Activated CD4-positive, alpha-beta T cell treated with anti-CD3 and anti-CD28 coated beads, Interleukin-2, amount 50 U/mL, for 4 hours (primary cell): ENCODE measurements at places on chromosomes 3 and 15.

DNA sequence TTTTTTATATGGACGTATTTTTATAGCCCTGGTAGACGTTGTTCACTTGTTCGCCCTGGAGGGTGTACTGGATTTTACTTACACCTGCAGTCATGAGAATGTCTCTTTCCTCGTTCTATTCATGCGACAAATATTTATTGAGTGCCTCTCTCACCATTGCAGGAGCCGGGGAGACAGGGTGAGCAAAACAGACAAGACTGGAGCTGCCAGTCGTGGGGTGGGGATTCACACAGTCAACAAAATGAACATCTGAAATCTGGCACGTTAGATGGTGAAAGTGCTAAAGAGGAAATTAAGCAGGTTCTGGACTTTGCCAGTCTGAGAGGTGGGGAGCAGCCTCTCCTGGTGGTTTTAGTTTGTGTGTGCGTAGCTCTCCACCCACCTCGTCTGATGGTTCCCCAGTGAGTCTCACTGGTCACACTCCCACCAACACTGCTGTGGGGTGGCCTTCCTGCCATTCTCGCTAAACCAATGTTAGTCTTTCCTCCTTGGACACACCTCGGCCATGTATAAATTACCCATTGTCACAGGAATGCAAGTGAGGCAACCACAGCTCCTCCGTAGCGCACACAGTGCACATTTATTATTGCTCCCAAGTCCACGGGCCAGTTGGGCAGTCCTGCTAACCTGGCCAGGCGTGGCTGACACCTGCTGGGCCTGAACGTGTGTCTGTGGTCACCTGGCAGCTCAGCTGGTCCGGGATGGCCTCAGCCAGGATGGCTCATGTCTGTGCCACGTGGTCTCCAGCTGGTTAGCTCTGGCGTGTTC, 31.5 kb downstream of the FBLN2 start:
- DNase-seq: no peak

- DNase-seq: no peak
Observed at GRCh38 chr3:72109327-72110259, 324.6 kb upstream of the PROK2 start.

GRCh38 chr3:43256714-43257461, 29.5 kb upstream of the SNRK start:
- DNase-seq: no peak

DNA sequence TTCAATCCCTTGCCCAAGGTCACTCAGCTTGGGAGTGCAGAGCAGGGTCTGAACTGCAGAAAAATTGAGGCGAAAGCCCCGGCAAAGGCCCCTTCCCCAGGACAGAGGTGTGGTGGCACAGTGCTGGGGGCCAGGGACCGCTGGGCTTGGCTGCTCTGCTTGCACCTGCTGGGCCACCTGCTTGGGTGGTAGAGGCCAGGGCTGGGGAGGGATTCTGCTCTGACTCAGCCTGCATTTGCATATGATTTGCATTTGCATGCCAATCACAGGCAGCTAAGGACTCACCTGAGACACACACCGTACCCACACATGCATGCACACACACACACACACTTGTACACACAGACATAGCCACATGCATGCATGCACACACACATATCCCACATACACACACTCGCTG, 9.9 kb downstream of the GRM2 start:
- no peak for DNase-seq

DNA sequence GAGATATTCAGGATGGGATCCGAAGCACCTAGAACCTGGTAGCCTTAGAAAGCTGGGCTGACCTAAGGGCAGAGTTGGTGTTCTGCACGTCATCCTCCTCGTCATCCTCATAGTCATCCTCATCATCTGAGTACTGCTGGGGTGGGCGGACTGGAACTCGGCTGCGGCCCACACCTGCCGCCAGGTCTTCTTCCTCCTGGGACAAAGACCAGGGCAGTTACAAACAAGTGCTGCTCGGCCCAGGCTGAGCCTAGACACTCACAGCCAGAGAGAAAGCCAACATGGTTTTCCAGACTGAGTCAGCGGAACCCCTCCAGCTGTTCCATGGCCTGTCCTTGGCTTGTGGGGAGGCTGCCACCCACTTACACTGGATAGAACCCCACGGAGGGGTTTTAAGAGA, 40.5 kb downstream of the SEMA3G start:
- no peak for DNase-seq

- no peak for DNase-seq
Observed at GRCh38 chr15:36591536-36592411, 12.3 kb downstream of the CDIN1 start.

DNA sequence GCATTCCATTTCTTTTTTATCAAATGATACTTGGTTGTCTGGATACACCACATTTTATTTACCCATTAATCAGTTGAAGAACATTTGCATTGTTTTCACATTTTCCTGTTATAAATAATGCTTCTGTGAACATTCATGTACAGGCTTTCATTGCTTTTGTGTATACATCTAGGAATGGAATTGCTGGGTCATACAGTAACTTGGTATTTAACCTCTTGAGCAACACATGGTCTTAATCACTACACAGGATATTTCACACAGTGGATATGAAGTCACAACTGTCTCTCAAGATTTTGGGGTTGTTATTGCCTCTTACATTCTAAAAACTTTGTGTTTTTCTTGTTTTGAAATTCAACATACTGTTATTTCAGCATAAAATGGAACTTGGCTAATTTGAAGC, 48.2 kb downstream of the C3orf85 start:
- no peak for DNase-seq

- no peak for DNase-seq
Observed at GRCh38 chr3:136653628-136654027, 98.5 kb downstream of the STAG1 start.

DNA sequence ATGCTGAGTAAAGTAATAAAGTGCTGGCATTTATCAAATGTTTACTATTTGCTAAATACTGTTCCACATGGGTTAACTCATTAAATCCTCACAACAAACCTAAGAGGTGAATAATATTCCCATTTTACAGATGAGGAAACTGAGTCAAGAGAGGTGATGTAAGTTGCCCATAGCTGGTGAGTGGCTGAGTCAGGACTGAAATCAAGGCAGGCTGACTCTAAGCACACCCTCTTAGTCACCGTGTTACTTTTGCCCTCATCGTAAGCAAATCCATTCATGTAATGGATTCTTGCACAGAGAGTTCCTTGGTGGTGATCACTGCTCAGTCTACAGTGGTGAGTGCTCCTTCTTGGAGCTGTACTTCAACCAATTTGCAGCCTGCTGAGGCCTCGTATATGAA, 28.9 kb upstream of the PTX3 start:
- DNase-seq: no peak

DNA sequence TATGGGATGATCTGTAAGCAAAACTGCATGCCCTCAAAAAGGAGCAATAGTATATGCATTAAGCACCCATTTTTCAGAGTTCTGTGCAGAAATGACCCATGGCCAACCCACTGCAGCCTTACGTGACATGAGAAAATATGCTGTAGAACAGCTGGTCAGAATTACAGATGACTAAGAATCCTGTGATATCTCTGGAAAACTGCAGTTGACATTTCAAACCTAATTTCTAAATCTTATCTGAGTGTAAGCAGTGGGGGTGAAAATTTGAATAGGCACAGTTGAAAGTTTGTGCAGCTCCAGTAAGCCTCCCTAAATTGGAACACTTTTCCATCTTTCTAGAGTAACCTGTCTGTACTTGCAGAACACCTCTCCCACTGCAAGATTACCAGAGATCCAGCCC, 28.7 kb upstream of the COL6A6 start:
- no peak for DNase-seq

GRCh38 chr3:105399611-105400010, 32.9 kb downstream of the ALCAM start:
- DNase-seq: no peak

GRCh38 chr15:70530503-70530902, 232.9 kb downstream of the UACA start:
- no peak for DNase-seq

- no peak for DNase-seq
Observed at GRCh38 chr3:188646592-188646991, 492.6 kb downstream of the LPP start.

- DNase-seq: no peak
Observed at GRCh38 chr3:119918992-119919933, 137.4 kb downstream of the NR1I2 start.

- DNase-seq: no peak
Observed at GRCh38 chr3:156741935-156742334, 67.5 kb downstream of the TIPARP start.

DNA sequence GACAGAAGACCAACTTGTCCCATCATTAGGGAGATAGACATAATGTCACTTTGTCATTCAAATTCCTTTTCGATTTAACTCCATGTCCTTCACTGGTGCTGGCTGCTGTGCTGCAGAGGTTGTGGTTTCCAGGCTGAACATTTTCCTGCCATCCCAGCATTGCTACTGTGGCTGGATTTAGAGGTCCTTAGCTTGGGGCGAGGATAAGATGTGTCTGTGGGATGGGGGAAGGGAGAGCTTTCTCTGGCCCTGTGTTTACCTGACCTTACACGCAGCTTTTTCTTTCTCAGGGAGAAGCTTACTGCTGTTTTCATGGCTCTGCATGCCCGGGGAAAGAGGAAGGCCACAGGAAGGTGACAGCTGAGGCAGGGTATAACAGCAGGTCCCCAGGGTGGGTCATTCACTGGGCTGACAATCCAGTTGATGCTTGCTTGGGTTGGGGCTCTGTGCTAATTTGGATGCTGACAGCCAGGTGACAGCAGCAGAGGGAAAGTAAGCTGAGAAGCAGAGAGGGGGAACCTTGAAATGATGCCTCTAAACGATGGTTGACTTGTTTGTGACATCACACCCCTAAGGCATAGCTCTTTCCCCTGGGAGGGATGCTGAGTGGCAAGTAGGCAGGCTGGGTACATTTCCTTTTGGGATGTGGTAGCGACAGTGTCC, 326.9 kb upstream of the CTNNB1 start:
- DNase-seq: no peak

DNA sequence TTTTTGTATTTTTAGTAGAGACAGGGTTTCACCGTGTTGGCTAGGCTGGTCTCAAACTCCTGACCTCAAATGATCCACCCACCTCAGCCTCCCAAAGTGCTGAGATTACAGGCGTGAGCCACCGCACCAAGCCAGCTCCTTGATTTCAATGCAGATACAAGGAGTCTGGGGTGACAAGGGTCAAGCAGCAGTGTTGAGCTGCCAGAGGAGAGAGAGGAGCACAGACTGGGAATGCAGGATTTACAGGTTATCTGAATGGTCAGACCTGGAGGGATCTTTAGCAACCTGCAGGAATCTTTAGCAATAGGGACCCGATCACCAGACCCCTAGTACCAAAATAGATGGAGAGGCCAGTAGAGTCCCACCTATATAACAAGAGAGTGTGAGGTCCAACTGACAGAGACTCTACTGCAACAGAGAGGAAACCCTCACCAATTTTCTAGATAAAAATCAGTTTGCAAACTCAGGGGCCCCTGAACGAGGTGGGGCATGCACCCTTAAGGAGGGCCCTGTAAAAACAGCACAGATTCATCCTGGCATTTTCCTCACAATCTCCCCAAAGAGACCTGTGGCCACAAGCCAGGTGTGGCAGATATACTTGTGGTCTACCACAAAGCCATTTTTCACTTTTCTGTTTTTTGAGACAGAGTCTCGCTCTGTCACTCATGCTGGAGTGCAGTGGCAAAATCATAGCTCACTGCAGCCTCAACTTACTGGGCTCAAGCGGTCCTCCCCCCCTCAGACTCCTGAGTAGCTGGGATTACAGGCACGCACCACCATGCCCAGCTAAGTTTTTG, 10.7 kb upstream of the SHISA5 start:
- DNase-seq: no peak

DNA sequence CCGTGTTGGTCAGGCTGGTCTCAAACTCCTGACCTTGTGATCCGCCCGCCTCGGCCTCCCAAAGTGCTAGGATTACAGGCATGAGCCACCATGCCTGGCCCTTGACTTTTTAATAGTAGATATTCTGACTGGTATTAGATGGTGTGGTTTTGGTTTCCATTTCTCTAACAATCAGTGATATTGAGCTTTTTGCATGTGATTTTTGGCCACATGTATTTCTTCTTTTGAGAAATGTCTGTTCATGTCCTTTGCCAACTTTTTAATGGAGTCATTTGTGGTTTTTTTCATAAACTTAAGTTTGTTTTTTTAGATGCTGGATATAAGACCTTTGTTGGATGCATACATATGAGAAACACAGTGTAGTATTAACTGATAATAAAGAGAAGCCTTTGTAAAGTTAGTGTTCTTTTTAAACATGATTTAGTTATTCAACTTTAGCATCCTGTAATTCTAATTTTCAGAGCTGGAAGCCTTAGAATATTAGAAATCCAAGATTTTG, 280.8 kb downstream of the RBMS3 start:
- DNase-seq: no peak

- DNase-seq: no peak
Observed at GRCh38 chr3:100546020-100546744, 53.8 kb downstream of the TMEM45A start.

DNA sequence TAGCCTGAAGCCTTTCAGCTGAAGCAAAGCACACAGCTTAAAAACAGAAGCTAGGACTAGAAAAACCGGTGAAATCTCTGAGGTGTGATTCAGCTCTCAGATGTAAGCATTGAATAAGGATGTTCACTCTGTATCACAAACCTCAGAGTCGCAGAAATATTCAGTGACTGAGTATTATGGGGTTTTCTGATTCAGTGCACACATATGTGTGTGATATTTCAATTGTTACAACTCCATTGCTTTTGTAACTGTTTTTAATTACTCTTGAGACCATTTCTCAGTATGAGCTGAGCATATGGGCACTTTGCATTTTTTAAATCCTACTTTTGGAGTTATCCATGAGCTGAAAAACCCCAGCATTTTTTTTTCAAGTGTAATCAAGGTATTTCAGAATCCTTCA, 868.8 kb downstream of the NTRK3 start:
- DNase-seq: no peak

- DNase-seq: no peak
Observed at GRCh38 chr3:187973977-187974870, 179.7 kb upstream of the LPP start.

DNA sequence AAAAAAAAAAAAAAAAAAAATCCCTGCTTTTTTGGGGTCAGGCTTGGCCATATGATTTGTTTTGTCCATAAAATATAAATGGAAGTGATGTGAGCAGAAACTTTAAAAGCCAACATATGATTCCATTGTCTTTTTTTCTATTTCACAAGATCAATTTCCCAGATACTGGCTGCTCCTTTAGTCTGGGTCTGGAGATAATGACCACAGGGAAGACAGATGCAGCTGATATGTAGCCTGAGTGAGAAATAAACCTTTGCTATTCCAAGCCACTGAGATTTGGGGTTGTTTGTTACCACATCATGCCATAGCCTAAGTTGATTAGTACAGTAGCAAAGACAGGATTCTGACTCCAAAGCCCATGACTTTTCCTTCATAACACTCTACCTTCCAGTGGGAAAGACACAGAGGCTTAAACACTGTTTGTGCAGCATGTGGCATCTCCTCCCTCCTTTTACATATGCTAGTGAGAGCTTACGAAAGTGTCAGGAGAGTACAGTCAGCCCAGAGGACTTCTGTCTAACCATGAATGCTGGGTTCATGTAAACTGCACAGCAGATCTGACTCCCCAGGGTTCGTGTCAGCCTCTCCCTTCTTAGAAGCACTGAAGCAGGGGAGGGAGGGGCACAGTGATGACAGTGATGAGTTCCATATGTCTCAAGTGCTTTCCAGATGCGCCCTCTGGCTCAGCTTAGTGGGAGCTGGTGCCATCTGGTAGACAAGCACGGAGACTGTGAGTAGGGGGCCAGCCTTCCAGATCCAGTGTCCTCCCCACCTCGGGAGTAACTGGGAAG, 36.7 kb upstream of the SLC7A14 start:
- no peak for DNase-seq
